ENCODE measurements at places on chromosomes 12 and 14. TPM values are rescaled to one million over a fixed set of nuclear protein-coding genes. Genes with fewer than 3 reads are reported as not detected.

Gene TEX52
- not detected for total RNA-seq

Gene RFX4
- not detected for total RNA-seq

Gene EPYC
- total RNA-seq: not detected

Gene CLECL1
- not detected for total RNA-seq

Gene SLC6A13
- 0.17 TPM for total RNA-seq

- no peak for DNase-seq
Measured at GRCh38 chr14:21686468-21686867, 12.8 kb upstream of the OR4E1 start.

DNA sequence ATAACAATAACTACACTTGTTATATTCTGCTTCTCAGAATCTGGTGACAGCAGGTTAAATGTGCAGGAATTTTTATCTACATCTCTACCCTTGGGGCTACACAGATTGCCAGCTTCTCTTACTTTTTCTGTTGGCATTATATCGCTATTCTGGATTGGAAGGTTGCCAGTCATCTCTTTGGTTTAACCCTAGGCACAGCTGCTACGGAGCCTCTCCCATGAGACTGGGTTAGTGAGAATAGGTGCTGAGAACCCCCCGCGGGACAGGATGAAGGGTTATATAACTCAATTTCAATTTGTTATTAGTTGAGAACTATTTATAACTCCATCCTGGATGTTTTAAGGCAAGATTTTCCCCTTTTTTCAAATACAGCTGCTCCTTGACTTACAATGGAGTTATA, 73.1 kb downstream of the ACADS start:
- DNase-seq: no peak

- no peak for DNase-seq
Measured at GRCh38 chr12:13444076-13444475, 247.6 kb downstream of the EMP1 start.

DNA sequence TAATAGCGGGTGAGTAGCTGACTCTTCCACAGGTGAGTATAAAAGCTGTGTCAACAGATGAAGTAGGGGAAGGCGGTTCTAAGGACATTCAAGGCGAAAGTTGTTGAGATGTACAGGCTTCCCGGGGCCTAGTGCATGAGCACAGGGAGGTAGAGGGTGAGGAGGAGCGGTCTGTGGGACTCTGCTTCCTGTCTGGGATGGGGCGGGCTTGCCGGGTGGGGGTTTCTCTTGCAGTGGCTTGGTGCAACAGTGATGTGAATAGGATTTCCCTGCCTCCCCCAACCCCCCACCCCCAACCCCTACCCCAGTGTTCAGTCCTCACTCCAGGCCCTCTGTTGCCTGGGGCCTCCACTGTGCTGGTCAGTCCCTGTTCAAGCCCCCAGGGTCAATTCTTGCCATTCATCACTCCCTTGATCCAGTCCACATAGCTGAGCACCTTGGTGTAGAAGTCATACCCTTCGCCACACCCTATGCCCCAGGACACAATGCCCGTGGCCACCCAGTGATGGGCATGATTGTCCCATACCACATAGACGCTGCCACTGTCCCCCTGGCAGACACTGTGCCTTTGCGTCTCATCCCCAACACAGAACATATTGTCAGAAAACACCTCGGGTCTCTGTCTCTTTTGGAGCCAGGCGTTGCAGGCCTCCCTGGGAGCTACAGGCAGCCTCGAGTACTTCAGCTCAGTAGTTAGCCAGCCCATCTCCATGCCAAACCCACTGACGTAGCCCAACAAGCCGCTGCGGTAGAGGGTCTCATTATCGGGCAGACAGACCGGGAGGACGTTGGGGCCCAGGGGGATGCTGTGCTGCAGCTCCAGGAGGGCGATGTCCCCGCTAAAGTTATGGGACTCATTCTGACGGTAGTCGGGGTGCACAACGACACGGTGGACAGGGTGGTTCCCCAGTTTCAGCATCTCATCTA, 4.0 kb upstream of the C1R start:
- no peak for DNase-seq

GRCh38 chr12:54393207-54393609, 8.7 kb upstream of the ZNF385A start:
- no peak for DNase-seq

GRCh38 chr12:113163030-113163360, 13.5 kb downstream of the CFAP73 start:
- DNase-seq: no peak

GRCh38 chr12:56206452-56207166, 15.1 kb downstream of the RNF41 start:
- DNase-seq: peak; percentile 67

- no peak for DNase-seq
Measured at GRCh38 chr12:124684971-124685688, 117.7 kb upstream of the NCOR2 start.

GRCh38 chr14:26206640-26207039, 391.2 kb downstream of the NOVA1 start:
- DNase-seq: no peak

GRCh38 chr12:118330421-118331018, 42.2 kb downstream of the TAOK3 start:
- no peak for DNase-seq

- peak; percentile 36 for DNase-seq
Measured at GRCh38 chr12:60920841-60921495, 1325.1 kb downstream of the SLC16A7 start.

DNA sequence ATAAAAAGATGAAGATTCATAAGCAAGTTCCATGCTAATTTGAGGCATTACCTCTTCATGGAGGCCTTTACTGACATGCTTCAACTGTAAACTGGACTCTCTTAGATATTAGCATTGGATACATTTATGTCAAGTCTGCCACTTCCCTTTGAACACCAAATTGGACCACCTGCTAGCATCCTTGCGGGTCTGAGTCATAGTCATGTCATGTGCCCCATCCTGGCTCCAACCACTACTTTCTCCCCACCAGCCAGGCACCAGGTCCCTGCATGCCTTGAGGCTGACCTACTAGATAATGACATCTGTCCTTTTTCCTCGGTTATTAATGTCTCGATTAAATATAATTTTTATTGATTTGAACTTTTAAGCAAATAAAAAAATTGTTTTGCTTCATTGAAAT, 32.9 kb upstream of the EEA1 start:
- no peak for DNase-seq

- DNase-seq: no peak
Measured at GRCh38 chr12:71440763-71441748, 1.5 kb downstream of the LGR5 start.

GRCh38 chr12:6312529-6313325, 2.2 kb downstream of the PLEKHG6 start:
- no peak for DNase-seq
